ENCODE measurements at places on chromosomes 5 and 9. TPM values are rescaled to one million over a fixed set of nuclear protein-coding genes. Genes with fewer than 3 reads are reported as not detected.

Gene SCGB3A1
- not detected for total RNA-seq

Gene GNA14
- 8.0 TPM for total RNA-seq

Gene ORM2
- total RNA-seq = not detected

Gene EIF4EBP3
- 12.6 TPM for total RNA-seq

Gene ANGPTL2
- total RNA-seq = 46.4 TPM

Gene PCDHA8
- total RNA-seq = 0.40 TPM

Gene PCDHGA6
- total RNA-seq = 10.3 TPM

Gene LCN9
- total RNA-seq = not detected

Gene CNTNAP3B
- 20.4 TPM for total RNA-seq

Gene WNT8A
- total RNA-seq = not detected

Gene OMD
- total RNA-seq = 35.7 TPM

Gene ODF2
- total RNA-seq = 28.1 TPM

Gene RAPGEF6
- total RNA-seq = 48.4 TPM

Gene CDO1
- total RNA-seq = 72.8 TPM

Gene ARHGEF39
- total RNA-seq = not detected

Gene CER1
- not detected for total RNA-seq

Gene TJP2
- 129 TPM for total RNA-seq

Gene ANKRD31
- 0.53 TPM for total RNA-seq

Gene LHX2
- total RNA-seq = not detected

Gene MSX2
- total RNA-seq = 0.49 TPM

Gene MAPKAP1
- 54.6 TPM for total RNA-seq

Gene ATP10B
- 16.1 TPM for total RNA-seq

Gene NOTCH1
- 84.2 TPM for total RNA-seq

Gene B4GALT7
- total RNA-seq = 16.5 TPM

Gene REEP2
- 5.3 TPM for total RNA-seq

Gene QRFP
- total RNA-seq = not detected

Gene SLC6A19
- 0.09 TPM for total RNA-seq

Gene SCGB3A2
- total RNA-seq = 1.0 TPM

Gene SPINK13
- not detected for total RNA-seq

Gene FBXL7
- total RNA-seq = 40.4 TPM

Gene CDKN2A
- 1.5 TPM for total RNA-seq

Gene OLFM1
- 40.7 TPM for total RNA-seq

Gene ADAM19
- 23.0 TPM for total RNA-seq

Gene PCDHA13
- 0.85 TPM for total RNA-seq

Gene SLC34A3
- not detected for total RNA-seq

Gene CLIC3
- total RNA-seq = 11.3 TPM

Gene SKP1
- total RNA-seq = 295 TPM

Gene DMRT3
- 0.40 TPM for total RNA-seq

Gene GDA
- 2.4 TPM for total RNA-seq

Gene GAPT
- 2.9 TPM for total RNA-seq

Gene PCSK1
- total RNA-seq = 0.09 TPM

Gene IFNA21
- total RNA-seq = not detected

Gene GRIA1
- 1.4 TPM for total RNA-seq

All from sciatic nerve (tissue), 2 donors.